Muscle of arm (tissue), 14 donors: ENCODE measurements at places on chromosomes 13 and 19.

GRCh38 chr19:30653646-30654386, 281.6 kb downstream of the ZNF536 start:
- DNase-seq, result no peak

GRCh38 chr19:1789261-1790041, 22.6 kb downstream of the ATP8B3 start:
- no peak for DNase-seq

- no peak for DNase-seq
Observed at GRCh38 chr13:43206838-43207237, 183.5 kb downstream of the DNAJC15 start.

DNA sequence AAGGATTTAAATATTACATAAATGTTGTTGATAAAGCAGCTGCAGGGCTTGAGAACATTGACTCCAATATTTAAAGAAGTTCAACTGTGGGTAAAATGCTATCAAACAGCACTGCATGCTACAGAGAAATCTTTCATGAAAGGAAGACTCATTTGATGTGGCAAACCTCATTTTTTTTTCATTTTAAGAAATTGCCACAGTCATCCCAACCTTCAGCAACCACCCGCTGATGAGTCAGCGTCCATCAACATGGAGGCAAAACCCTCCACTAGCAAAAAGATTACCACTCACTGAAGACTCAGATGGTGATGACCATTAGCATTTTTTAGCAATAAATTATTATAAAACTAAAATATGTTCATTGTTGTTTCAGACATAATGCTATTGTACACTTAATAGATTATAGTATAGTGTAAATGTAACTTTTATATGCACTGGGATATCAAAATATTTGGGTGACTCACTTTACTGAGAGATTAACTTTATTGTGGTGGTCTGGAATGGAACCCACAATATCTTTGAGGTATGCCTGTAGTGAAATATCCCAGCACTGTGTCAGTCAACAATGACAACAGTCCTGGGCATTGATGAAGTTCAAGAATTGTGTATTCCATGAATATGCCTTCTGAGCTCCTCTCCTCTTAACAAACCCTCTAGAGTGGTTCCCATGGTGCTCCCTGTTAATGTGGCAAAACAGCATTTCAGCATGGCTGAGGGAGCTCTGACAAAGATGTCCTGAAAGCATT, 52.4 kb upstream of the SOX21 start:
- no peak for DNase-seq

DNA sequence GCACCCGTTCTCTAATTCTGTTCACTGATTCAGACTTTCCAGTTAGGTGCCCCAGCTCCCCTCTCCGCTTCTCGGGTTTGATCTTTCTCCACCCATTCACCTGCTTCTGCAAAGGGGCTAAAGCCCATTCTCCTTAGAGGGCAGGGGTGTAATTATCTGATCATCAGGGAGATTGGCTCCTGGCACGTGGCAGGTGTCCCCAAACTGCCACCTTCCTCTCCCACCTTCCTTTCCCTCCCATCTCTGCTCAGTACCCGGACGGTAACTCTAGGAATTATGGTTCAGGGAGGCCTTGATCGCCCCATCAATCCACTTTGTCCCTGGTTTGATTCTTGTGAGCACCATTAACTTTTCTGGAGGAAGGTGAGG, 212 bp downstream of the FFAR1 start:
- no peak for DNase-seq

DNA sequence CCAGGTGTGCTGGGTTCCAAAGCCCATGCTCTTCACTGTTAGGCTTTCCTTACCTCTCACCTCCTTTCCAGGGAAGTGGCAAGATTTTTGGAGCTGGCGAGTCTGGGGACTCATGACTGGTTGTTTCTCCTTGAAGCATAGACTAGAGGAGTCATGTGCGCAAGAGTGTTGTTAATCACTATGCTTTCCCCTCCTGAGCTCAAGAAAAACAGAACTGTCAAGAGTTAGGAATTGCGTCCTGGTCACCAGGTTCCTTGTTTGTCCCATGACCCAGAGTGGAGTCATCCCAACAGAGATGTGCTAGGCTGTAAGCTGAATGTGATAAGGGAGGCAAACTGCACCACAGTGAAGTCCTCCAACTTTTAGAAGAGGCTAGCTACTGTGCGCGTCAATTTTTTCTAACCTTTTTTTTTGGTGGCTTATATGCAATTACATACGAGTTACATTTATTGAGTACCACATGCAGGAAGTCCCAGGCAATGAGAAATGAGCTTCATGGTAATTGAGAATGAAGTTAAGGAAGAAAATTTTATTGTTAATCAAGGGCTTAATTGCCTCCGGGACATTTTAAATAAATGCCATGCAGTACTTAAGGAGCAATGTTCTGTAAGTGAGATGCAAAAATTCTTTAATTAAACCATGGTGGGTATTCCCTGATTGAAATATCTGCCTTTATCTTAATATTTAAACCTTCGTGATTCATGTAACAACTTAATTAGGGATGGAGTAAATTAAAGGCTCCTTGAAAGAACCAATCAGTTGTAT, 233.9 kb downstream of the ZIC5 start:
- DNase-seq, result no peak

DNA sequence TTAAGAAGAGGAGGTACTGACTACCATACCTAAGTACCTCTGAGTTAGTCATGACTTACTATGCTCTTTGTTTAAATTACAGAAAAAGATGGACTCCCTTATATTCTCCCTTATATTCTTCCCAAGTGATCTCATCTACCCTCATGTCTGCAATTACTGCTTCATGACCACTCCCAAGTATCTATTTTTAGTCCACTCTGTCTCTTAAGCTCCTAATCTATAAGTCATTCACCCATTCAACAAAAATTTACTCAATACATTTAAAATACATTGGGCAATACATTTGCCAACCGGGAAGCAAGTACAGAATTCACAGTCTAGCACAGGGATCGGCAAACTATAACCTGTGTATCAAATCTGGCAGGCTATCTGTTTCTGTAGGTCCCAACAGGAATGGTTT, 42.6 kb downstream of the KPNA3 start:
- no peak for DNase-seq

DNA sequence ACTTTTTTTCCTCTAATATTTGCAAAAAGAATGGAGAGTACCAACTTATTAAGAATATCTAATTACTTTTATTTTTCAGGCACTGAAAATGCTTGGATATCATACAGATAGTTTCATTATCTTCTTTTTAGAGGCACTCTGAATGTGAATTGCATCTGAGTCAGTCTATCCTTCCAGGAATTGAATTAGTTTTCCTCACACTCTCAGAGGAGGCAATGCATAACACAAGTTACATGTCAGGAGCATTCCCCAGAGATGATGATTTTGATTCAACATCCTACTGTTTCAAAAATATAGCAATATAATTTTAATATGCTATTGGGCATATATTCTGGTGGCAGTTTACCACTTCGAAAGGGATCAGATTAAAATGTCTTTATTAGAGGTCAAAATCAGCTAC, 1315.4 kb downstream of the PCDH9 start:
- DNase-seq, result no peak

DNA sequence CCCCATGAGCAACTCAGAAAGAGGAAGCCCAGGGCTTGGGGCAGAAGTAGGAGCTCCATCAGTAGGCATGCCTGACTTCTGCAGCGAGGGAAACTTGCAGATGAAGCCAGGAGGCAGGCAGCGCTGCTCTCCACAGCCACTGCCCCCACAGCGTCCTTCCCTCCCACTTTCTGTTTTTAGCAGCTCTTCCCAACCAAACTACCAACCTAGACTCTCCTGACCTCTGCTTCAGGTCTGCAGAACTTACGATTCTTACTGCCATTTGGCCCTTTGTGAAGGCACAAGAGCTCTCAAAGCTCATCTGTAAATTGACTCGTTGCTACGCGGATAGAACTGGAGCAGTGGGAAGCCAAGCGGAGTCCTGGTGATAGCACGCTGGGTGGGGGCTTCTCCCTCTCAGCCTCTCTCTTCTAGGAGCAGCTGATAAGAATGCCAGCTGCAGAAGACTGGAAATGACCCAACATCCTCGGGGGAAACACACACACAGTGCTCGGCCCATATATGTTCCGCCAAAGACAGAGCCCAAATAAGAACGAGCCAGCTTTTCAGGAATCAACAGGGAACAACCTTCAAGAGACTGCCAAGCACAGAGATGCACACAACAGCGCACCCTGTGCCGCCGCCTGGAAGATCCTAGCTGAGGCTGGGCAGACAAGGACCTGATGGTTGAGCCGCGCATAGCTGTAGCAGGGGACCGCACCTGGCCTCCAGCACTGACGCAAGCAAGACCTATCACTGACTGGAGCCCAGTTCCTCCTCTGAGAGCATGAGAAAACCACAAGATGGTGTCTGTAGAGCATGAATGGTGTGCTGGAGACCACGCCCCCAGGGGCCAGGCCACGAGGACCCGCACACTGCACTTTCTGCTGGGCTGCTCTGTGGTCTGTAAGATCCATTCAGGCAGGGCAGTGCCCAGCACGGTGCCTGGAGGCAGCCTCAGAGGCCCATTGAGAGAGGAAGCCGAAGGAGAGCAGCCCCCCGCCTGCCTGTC, 15.9 kb upstream of the SLC35E1 start:
- no peak for DNase-seq

DNA sequence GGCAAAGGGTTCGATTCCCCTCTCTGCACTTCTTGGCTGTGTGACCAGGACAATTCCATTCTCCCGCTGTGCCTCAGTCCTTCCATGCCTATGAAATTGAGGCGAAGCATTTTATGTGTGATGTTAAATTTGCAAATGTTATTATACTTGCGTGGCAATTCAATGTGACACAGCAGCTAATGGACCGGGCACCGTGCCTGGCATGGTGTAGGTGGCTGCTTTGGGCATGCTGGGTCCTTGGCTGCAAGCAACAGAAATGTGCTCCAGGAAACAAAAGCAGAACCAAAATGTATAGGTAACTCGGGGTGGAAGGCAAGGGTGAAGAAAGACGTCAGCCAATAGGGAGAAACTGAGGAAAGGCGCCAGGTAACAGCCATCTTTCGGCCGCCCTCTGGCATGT, 37.1 kb downstream of the TINCR start:
- no peak for DNase-seq

DNA sequence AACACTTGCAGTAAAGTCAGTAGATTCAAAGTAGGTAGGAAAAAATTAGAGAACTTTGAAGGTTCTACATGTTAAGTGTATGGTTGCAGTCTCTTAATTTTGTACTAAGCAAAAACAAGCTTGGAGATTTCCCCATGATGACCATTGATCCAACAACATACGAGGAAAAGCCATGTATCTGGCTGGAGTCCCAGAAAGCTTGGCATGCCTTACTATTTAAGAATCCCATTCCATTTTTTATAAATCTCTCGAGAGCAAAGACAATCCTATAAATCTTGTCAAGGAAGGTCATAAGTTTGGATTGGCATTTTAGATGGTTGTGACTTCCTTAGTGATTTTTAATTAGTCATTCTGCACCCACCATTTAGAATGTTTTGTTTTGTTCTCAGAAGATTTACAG, 495.9 kb downstream of the GPC5 start:
- DNase-seq, result peak; percentile 80

- no peak for DNase-seq
Observed at GRCh38 chr19:45403781-45404556, 900 bp downstream of the PPP1R13L start.

GRCh38 chr19:29760752-29761502, 45.9 kb upstream of the C19orf12 start:
- no peak for DNase-seq

DNA sequence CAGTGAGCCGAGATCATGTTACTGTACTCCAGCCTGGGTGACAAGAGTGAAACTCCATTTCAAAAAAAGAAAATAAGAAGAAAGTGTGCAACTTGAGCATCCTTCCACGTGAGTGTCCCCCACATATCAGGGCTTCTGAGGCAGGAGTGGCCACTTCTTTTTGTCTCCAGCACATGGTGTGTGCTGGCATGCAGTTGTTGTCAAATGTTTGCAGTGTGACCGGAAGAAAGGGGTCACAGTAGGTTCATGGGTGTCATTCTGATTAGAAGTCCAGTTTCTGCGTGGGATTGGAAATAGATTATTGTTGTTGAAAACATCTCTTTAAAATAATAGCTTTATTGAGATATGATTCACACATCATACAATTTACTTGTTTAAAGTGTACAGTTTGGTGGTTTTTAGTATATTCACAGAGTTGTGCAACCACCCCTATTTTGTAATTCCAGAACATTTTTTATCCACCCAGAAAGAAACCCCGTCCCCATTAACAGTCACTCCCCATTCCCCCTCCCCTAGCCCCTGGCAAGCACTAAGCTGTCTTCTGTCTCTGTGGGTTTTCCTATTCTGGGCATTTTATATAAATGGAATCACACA, 2.2 kb downstream of the CRTC1 start:
- no peak for DNase-seq

GRCh38 chr19:35052599-35053190, 11.2 kb downstream of the HPN start:
- DNase-seq, result no peak

- DNase-seq, result no peak
Observed at GRCh38 chr19:31254611-31255010, 94.6 kb downstream of the TSHZ3 start.

DNA sequence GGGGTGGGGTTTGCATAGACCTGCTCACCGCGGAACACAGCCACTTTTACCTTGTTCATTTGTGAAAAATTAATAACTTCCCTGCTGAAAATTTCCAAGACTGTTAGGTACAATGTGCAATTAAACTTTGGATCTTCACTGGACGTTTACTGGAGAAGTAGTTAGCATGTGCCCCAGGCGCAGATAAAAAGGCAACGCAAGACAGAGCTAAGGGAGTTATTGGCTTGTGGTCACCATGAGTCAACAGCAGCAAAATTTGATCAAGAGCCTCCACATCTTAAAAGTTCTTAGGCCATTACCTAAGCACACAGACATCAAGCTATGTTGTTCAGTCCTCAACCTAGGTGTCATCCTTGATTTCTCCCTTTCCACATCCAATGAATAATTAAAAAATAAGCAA, 257.0 kb downstream of the LHFPL6 start:
- DNase-seq, result no peak

DNA sequence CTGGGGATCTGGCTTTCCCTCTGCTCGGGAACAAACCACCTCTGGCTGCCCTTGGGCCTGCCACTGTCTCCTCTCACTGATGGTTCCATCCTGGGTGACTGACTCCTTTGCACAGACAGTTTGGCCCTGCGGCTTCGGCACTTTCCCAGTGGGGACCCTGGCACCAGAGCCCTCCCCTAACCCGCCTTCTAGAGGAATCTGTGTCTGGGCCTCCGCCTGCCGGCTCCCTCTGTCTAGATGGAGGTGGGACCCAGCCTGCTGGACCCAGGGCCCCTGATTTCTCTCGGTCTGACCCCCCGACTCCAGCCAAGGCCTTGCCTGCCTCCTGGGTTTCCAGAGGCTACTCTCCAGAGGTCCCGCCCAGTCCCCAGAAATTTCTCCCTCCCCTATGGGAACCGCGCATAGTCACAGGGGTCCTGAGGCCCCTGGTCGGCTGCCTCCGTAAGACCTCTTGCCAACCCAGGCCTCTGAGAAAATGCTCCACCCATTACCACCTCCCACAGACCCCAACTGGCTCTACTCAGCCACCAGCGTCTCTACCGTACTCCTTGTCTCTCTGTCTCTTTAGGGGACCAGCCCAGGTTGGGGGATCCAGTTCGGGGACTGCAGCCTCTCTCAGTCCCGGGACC, 2.7 kb downstream of the CCDC106 start:
- no peak for DNase-seq

- no peak for DNase-seq
Observed at GRCh38 chr13:51245583-51245982, 23.4 kb downstream of the FAM124A start.

- DNase-seq, result peak; percentile 57
Observed at GRCh38 chr13:20525601-20526544, at the start of gene CRYL1. TSS of gene CRYL1 (minus strand) at chr13:20525857. CDS start at chr13:20525794, 63 bp downstream.
